ENCODE measurements at places on chromosomes 12 and 14.

- no peak for DNase-seq
Observed at GRCh38 chr14:74980731-74981461, 21.8 kb upstream of the EIF2B2 start.

DNA sequence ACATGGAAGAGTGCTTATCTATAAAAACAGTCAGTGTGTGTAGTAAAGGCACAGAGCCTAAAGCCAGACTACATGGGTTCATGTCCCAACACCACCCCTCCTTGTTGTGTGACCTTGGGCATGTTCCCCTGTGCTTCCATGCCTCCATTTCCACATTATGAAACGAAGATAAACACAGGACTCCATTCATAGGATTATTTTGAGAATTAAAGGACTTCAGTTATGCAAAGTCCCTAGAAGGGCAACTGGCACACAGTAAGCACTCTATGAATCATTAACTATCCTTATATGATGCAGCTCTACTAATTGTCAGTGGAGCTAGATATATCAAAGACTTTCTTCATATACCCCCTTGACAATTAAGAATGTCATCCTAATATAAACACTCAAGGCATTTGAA, 17.8 kb downstream of the IFNG-AS1 start:
- DNase-seq = no peak

DNA sequence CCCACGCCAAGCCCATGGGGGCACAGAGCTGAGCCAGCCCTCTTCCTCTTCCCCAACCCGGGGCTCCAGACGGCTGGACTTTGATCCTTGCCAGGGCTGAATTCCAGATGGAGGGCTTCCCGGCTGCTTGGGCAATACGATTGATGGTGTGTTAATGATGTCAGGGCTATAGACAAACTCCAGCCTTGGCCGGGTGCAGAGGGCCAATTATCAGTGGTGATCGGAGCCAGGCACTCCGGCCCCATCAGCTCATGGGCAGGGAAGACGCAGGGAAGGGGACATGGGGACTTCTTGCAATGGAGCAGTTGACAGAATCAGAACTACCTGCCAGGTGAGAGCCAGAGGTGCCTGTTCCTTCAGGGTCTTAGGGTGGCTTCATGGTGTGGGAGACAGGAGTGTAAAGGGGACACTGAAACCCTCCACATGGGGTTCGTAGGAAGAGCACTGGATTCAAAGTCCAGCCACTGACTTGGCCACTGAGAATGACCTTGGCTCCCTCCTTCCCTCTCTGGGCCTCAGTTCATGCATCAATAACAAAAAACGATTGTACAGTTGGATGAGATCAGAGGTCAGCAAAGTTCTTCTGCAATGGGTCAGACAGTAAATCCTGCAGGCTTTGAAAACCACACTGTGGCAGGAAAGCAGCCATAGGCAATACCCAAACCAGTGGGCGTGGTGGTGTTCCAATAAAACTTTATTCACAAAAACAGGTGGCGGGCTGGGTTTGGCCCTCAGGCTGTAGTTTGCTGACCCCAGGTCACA, 333.7 kb downstream of the MED13L start:
- no peak for DNase-seq

- DNase-seq = no peak
Observed at GRCh38 chr14:69755296-69755695, 11.6 kb upstream of the SRSF5 start.

DNA sequence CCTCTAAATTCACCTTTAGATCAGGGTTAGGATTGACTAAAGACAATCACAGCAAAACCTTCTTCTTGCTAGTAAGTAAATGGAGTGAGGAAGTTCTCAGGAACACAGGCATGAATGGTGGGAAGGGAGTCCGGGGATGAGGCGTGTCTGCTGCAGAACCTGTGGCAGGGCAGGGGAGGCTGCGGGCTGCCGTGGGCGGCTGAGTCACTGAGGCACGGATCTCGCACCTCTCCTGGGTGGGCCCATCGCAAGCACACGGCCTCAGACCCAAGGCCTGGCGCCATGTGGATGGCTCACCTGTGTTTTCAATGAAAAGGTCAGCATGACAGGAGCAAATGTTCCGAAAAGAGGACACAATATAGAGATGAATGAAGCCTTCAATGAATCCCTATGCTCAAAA, 85.4 kb downstream of the PIWIL1 start:
- DNase-seq = no peak

DNA sequence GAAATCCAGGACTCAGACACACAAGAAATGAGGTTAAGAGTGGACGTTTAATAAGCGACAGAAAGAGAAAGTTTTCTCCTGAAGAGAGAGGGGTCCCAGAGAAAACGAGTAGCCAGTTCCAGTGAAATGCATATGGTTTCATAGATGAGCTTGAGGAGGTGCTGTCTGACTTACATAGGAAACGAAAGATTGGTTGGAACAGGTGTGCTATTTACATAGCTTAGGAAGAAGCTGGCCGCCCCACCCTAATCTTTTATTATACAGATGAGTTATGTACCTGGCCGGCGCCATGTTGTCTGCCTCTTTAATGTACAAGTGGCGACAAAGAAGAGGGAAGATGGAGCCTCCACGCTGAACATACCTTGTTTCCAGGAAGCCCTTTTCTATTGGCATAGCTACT, 223.0 kb downstream of the SLC6A15 start:
- no peak for DNase-seq

DNA sequence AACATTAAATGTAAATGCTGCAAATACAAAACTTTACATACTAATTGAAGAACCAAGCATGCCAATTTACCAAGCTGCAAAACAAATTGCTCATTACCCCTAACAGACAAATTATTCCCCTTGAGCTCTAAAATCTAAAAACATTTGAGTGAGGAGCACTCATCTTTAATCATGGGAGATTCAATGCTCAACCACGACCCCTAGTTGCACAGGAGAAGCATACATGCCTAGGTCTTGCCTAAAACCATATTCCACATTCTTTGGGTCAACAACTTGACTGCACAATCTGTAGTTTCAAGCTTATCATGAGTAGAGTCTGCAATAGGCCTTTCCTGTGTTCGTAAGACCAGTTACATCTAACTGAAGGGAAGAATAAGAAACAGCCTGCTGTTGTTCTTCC, 69.7 kb downstream of the MGAT4C start:
- DNase-seq = no peak

- DNase-seq = no peak
Observed at GRCh38 chr12:19402743-19403431, 36.4 kb upstream of the AEBP2 start.

- no peak for DNase-seq
Observed at GRCh38 chr12:79617696-79618095, 73.1 kb downstream of the PAWR start.

DNA sequence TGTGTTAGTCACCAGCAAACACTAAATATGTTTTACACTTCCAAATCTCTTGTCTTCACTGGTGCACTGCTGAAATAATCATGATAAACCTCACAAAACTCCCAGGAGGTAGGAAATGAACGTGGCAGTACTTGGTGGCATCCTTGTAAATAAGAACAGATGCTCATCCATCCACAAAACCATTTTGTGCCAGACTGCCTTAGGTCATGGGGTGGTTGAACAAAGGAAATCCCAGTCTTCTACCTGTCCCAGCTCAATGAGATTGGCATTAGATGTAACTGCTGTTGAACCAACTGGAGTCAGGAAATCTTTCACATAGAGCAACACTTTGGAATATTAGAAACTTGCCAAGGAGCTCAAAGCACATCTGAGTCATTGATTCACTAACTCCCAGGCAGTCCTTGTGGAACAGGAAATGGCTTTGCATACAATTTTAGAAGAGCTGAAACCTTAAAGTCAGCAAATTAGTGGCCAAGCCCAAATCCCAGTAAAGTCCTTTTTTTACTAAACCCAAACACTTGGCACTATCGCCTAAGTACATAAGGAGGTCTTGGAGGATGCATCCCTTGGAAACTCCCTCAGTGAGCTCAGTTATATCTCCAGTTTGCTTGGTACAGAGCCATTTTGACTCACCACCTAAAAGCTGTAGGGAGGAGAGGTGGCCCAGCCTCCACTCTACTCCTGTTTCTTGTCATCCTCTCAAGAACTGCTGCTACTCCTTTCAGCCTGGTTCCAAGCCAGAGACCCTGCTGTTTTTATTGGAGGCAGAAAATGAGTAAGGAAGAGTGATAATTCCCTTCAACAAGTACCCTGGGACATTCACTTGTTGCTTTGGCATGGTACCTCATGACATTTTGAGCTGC, 208.0 kb downstream of the NOVA1 start:
- no peak for DNase-seq

- no peak for DNase-seq
Observed at GRCh38 chr12:55499810-55500252, 7.7 kb downstream of the OR6C68 start.

All from stimulated activated CD8-positive, alpha-beta memory T cell treated with anti-CD3 and anti-CD28 coated beads, Interleukin-7, amount 100 ng/mL, for 1 hour (primary cell).